ENCODE measurements at places on chromosomes 11 and 22.

DNA sequence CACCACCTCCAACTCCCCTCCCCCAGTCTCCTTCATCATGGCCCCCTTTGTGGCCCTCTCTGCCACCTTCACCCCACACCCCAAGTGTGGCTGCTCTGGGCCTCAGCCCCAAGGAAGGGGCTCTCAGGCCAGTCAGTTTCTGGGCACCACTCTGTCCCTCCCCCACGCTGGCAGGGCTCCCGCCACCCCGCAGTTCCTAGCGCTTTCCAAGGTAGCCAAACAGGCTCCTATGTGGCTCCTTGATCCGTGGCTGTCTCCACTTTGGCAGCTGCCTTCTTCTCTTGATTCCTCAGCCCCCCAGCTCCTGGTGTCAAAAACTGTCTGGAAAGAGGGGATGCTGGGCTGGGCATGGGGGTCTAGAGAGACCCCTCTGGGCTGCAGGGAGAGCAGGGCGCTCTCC is 10.4 kb upstream of the CACNA1I start:
- DNase-seq: no peak

GRCh38 chr11:45643598-45644260 is 21.7 kb downstream of the CHST1 start:
- no peak for DNase-seq

DNA sequence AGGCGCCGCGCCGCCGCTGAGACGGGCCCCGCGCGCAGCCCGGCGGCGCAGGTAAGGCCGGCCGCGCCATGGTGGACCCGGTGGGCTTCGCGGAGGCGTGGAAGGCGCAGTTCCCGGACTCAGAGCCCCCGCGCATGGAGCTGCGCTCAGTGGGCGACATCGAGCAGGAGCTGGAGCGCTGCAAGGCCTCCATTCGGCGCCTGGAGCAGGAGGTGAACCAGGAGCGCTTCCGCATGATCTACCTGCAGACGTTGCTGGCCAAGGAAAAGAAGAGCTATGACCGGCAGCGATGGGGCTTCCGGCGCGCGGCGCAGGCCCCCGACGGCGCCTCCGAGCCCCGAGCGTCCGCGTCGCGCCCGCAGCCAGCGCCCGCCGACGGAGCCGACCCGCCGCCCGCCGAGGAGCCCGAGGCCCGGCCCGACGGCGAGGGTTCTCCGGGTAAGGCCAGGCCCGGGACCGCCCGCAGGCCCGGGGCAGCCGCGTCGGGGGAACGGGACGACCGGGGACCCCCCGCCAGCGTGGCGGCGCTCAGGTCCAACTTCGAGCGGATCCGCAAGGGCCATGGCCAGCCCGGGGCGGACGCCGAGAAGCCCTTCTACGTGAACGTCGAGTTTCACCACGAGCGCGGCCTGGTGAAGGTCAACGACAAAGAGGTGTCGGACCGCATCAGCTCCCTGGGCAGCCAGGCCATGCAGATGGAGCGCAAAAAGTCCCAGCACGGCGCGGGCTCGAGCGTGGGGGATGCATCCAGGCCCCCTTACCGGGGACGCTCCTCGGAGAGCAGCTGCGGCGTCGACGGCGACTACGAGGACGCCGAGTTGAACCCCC is 798 bp downstream of the BCR start:
- no peak for DNase-seq

GRCh38 chr22:50072167-50072555 is 13.1 kb downstream of the MLC1 start:
- DNase-seq: no peak

GRCh38 chr11:78741741-78742140 is 167.1 kb upstream of the NARS2 start:
- no peak for DNase-seq

GRCh38 chr11:77064648-77065217 is 2.0 kb upstream of the CAPN5 start:
- no peak for DNase-seq

DNA sequence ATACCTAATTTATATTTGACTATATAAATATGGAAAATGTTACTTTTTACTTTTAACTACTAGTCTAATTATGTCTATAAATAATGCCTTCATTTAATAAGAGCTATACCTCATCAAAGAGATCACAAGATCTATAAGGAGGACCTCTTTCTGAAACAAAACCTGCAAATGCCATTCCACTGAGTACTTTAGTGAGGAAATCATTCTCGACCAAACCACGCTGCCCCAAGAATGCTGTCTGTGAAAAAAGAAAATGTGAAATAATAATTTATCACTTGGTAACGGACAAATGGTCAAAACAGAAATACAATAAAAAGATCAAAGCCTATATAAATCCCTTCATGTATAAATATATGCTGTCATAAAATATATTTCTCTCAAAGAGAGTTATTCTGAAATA is 301.7 kb downstream of the SBF2 start:
- DNase-seq: no peak

- no peak for DNase-seq
Observed at GRCh38 chr11:59053387-59053786, 32.7 kb upstream of the GLYATL1B start.

Measured in DMS79 treated with DMSO at 0.1 percent for 48 hours (cell line).